ENCODE measurements at places on chromosomes 11 and 22.

GRCh38 chr11:66443602-66444001 lies 5.0 kb upstream of the MRPL11 start:
- no peak for DNase-seq

- no peak for DNase-seq
Observed at GRCh38 chr11:10204021-10204420, 90.0 kb downstream of the SBF2 start.

GRCh38 chr11:68330700-68331337 lies 18.4 kb downstream of the LRP5 start:
- no peak for DNase-seq

DNA sequence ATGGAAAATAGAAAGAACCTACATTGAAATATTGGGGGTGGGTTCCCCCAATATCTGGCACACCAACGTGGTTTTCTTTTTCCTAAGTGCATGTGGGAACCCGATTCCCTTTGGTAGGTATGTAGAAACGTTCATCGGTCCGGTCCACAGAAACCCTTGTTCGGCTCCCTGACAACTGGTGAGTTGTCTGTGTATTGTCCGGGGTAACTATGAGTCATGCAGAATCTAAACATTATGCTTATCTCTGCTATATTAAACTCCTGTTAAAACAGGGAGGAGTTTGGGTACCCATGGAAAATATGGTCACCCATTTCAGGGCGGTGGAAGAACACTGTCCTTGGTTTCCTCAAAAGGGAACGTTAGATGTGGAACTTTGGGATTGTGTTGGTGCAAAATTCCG lies 25.1 kb upstream of the ALDH3B2 start:
- DNase-seq = no peak

DNA sequence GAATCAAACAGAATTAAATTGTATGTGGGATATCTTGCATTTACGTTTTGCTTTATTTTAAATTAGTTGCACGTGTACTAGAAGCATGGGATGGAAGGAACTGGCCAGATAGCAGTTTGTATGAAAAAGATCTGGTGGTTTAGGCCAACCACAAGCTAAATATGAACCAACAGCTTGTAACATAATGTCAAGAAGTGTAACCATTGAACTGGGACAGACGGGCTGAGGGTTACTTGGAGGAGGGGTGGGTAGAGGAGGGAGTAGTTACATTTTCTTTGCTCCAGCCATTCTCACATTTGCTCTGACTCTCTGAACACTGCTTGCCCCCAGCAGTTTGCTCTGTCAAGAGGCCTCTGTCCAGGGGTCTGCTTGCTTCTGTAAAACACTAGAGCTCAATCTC lies 31.7 kb upstream of the CXCR5 start:
- no peak for DNase-seq

DNA sequence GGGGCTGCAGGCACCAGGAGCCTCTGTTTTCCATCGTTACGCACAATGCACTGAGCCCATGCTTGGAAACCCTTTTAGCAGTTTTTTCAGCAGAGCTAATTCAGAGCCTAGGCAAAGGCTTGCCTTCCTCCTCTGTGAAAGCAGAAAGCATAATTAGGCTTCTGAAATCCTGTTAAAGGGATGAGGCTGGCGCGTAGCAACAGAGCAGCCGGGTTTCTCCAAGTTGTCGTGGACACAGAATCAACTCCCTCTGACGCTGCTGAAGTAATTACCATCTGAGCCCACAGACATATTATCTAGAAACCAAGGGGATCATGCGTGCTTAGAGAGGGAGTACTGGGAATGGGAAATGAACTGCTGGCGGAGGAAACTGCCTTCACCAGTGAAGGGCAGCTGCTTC lies 85.4 kb downstream of the MYO18B start:
- no peak for DNase-seq

DNA sequence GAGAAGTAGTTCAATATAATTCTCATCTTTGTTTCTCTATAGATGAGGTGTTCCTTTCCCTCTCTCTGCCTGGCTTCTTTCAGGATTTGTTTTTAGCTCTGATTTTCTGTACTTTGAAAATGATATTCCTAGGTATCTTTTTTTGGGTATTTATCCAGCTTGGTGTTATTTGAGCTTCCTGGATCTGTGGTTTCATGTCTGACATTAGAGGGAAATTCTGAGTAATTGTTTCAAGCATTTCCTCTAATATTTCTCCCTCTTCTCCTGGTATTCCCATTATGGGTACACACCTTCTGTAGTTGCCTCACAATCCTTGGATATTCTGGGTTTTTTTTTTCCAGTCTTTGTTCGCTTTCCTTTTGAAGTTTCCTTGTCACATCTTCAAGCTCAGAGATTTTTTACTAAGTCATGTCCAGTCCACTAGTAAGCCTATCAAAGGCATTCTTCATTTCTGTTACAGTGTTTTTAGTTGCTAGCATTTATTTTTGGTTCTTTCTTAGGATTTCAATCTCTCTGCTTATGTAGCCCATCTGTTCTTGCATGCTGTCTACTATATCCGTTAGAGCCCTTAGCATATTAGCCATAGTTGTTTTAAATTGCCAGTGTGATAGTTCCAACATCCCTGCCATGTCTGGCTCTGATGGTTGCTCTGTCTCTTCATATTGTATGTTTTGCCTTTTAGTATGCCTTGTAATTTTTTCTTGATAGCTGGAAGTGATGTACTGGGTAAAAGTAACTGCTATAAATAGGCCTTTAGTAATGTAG lies 5.8 kb downstream of the CCDC81 start:
- no peak for DNase-seq

DNA sequence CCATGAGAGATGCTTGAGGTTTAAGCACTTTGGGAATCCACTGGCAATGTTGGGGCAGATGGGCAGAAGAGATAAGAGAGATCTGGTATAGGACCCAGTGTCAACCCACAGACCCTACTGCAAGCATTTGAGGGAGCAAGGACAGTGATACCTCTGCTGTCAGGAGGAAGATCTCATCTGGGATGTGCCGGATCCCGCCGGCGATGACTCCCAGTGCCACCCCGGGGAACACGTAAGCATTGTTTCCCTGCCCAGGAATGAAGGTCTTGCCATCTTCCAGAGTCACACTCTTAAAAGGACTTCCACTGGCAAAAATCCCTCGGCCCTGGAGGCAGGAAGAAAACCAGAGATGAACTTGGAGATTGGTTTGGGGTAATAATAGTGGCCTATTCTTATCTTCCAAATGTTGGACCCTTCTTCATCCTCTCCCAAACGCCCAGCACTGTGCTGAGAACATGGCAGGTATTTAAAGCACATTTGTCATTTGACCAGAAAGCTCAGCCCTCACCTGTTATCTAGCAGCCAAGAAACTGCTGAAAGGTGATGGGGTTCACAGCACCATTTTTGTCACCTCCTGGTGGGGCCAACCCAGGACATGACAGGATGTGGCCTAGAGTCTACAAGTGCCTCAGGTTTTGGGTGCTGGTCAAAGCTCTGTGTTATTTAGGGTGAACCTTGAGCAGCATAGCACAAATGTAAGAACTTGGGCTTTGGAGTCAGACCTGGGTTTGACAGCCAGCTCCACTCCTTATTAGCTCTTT lies 71.7 kb downstream of the CCDC81 start:
- DNase-seq = no peak

DNA sequence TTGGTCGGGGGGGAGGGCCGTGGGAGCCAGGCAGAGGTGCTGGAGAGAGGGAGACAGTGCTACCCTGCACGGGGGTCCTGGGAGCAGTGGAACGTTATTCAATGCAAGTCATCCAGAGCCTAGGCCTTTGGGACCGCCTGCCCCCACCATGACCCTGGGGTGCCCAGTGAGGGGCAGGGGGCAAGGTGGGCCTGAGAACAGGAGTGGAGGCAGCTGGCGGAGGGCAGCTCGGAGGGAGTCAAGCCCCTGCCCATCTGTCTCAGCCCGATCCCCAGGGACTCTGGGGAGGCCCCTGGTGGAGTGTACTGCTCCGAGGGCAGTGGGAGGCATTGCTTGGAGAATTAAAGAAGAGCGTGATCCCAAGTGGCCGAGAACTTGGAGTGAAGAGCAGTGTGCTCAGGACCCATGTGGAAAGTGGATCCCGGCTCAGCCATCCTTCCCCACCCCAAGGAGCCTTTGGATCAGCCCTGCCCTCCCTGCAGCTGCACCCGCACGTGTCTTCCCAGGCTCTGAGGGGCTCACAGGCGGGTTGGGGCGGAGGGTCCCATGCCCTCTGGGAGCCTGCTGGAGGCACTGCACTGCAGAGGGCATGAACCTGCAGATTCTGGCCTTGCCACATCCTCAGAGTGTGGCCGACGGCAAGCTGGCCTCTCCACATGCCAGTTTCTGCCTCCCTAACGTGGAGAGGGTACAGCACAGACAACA lies 34.0 kb upstream of the SMIM38 start:
- no peak for DNase-seq

DNA sequence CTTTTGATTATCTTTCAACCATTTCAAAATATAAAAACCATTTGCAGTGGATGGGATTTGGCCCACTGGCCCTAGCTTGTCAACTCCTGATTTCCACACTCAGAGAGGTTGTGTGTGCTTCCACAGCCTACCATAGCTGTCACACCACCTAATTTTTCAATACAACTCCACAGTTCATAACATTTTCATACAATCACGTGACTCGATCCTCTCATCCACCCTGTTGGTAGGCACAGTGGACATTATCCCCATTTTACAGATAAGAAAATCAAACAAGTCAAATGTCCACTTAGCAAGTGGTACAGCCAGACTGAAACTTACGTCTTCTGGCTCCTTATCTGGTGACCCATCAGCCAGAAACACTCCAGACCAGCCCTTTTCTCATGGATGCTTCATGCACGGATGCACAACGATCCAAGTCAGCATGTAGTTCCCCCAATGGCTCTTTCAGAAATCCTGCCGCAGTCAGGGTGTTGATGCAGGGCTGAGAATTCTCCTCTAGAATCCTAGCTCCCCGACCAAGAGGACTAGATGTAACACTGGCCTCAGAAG lies 88.0 kb downstream of the ABTB2 start:
- DNase-seq = no peak

DNA sequence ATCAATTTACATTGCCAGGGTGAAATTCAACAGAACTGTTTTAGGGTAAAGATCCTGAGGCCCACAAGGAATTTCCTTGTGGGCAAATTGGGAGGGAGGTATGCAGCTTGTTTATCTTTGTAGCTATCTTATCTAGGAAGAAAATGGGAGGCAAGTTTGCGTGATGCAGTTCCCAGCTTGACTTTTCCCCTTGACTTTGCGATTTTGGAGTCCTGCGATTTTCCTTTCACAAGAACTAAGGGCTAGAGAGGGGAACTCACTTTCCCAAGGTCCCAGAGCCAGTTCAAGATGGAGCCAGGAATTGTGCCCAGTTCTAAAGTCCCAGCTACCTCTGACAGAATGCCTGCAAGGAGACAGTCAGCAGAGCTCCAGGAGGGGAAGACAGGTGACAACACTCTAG lies 30.7 kb downstream of the RIBC2 start:
- no peak for DNase-seq

DNA sequence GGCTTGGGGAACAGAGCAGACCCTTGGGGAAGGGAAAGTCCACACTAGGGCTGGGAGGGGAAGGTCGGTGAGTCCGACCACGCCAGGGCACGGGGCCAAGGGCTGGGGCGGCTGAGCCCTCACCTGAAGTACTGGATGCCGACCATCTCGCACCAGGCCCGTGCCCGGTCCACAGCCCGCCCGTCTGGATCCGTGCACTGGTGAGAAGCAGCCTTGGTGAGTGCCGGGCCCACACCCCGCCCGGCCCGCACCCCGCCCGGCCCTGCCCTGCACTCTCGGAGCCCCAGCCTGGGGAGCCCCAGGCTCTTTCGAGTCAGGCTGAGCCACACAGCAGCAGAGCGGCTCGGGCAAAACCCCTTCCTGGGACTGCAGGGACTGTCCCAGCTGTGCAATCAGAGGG lies 1.9 kb upstream of the BAIAP2L2 start:
- DNase-seq = no peak

DNA sequence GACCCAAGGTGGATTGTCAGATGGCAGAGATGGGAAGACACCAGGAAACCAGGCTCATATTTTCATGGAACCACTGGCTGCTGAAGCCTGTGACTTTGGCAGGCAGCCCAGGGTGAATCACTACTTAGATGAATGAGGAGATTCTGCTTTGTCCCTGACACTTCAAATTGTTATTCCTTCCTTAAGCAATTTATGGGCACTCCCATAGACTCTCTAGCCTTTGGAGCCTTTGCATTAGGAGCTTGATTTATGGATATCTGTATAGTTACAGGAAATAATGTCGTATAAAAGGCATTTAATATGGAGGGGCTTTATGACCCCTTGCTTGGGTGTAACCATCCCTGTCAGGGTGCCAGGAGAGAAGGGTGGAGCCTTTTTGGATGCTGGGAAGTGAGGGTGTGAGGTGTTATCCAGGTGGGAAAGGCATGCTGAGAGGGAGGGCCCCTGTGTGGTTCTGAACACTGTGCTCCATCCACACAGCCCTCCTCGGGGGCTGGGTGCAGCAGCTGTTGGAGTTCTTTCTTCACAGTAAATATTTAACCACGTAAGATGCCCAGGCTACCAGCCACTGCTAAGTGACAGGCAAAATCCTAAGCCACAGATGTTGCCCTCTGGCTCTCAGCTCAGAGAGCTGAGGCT lies 35.3 kb downstream of the IL18 start:
- peak; percentile 77 for DNase-seq

GRCh38 chr11:36023922-36024321 lies 80.1 kb downstream of the LDLRAD3 start:
- DNase-seq = no peak

GRCh38 chr11:63242089-63242781 lies 1.2 kb downstream of the SLC22A25 start:
- DNase-seq = no peak

DNA sequence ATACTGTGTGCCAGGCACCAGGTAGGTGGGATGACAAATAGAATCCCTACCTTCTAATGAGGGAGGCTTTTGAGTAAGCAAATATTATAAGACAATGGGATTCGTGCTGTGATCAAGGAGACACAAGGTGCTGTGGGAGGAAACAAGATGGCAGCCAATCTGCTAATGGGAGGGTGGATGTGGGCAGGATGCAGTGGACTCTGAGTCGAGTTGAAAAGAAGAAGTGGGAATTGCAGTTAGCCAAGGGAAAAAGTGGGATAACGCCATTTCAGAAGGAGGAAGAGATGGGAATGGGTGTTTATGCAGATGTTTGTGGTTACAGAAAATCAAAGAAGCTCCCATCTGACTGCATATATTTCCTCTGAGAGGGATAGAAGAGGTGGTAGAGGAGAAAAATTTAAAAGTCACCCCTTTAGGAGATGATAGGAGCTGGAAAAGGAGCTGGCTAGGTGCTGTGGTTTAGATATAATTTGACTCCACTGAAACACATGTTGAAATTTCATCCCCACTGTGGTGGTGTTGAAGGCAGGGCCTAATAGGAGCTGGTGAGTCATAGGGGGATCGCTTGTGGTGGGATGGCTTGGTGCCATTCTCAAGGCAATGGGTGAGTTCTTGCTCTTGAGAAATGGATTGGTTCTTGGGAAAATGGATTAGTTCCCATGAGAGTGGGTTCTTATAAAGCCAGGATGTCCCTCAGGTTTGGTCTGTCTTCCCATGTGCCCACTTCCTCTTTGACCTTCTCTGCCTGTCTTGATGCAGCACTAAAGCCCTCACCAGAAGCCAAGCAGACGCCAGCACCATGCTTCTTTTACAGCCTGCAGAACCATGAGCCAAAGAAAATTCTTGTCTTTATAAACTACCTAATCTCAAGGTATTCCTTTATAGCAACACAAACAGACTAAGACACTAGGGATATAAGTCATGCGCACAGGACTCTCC lies 30.0 kb upstream of the POU2AF1 start:
- no peak for DNase-seq
